Astrocyte of the hippocampus (primary cell): ENCODE measurements at places on chromosomes 2 and 18.

DNA sequence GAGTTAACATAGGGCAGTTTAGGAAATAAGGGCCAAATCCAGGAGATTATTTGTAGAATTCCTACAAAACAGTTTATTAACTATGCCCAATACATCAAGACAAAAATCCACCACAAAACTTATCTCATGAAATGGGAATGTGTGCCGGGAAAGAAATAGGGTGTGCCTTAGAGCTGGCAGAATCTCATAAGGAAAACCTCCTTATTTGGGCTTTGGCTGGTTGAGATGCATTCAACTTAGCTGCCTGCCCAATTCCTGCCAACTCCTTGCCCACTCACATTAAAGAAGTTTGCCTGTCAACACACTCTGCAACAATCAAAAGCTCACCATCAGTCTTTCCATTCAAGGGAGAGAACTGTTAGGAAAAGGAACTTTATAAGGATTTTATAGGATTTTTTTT is 500.6 kb downstream of the SATB2 start:
- peak; percentile 45 for DNase-seq

DNA sequence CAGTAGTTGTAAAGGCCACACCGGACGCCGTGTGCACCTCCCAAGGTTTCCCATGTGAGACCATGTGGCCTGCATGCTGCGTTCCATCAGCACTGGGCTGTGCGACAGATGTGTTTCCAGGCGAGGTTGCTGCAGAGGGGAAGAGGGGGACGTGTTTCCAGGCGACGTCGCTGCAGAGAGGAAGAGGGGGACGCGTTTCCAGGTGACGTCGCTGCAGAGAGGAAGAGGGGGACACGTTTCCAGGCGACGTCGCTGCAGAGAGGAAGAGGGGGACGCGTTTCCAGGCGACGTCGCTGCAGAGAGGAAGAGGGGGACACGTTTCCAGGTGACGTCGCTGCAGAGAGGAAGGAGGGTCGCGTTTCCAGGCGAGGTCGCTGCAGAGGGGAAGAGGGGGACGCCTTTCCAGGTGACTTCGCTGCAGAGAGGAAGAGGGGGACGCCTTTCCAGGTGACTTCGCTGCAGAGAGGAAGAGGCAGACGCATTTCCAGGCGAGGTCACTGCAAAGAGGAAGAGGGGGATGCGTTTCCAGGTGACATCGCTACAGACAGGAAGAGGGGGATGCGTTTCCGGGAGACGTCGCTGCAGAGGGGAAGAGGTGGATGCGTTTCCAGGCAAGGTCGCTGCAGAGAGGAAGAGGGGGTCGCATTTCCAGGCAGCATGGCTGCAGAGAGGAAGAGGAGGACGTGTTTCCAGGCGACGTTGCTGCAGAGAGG is 24.5 kb downstream of the NFATC1 start:
- no peak for DNase-seq

DNA sequence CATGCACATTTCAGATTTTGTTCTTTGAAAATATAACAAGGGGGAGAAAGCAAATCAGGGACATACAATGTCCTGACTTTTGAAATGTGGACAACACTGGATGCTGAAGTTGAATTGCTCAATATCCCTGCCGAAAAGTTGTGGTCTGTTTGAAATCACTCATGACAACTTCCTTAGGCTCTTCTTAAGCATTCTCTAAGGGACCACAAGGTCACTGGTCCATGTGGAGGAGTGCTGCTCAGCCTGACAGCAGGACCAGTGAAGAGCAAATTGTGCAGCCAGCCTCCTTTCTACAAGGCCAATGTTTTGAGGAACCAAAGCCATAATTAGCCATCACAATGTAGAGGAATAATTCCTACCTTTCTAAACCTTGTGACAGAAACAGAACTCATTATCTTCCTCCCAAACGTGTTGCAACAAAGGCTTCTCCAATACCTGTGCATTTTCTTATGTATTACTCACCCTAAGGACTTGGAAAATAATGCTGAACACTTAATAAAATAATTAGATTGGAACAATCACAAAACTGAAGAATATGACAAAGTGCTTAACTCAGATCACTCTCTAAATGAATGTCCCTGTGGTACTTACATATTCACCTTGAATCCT is 1477.6 kb upstream of the NXPH2 start:
- DNase-seq = no peak

GRCh38 chr2:240874715-240875227 is 6.1 kb downstream of the AGXT start:
- no peak for DNase-seq

- no peak for DNase-seq
These were observed 37.3 kb upstream of the GRP start for GRCh38 chr18:59182673-59183072.

DNA sequence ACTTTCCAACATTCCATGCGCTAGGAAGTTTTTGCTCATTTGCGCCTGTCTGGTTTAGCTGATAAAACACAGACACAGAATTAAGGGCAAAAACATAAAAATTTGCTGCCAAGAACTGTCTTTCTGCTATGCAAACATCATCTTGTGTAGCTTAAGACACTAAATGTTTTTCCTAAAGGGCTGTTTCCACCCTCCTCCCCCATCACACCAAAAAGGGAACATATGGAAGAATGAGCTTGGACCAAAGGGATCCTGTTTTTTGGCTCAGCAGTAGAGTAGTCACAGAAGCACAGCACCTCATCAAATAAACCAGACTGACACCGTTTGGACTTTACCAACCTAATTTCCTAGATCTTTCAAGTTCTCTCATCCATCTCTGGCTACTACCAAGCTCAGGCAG is 210.1 kb downstream of the ZNF521 start:
- no peak for DNase-seq

DNA sequence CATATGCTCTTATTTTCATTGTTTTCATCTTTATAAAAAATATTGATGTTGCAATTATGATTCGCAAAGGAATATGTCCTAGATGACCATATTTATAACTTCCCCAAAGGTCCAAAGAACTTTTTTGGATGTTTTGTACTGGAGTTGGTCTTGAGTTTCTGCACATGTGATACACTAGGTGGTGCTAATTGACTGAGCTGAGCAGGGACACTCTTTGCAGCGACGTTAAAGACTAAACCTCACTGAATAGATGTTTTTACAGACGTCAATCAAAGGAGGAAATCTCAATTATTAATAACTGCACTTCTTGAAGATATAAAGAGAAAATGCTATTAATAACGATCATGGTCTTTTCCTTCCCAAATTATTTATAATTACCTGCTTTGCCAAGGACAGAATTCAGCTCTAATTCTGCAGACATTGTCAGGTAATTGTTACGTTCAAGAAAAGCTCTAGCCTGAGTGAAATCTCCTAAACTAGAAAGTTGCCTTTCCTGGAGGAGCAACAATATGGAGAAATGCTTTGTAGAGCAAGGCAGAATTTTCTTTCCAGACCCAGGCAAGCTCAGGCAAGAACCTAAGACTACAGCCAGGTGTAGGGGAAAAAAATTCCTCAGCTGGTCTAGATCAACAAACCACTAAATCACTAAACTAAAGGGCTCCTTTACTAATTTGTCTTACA is 119.3 kb upstream of the RBBP8 start:
- DNase-seq = peak; percentile 69

GRCh38 chr2:153145470-153145978 is 333.0 kb downstream of the RPRM start:
- no peak for DNase-seq
